ENCODE measurements at places on chromosomes 6 and 20. TPM values are rescaled to one million over a fixed set of nuclear protein-coding genes. Genes with fewer than 3 reads are reported as not detected.

The PPP1R16B gene
- 167 TPM for total RNA-seq

The ZNF334 gene
- total RNA-seq = 1.4 TPM

The KIF25 gene
- total RNA-seq = not detected

The OR2H2 gene
- total RNA-seq = not detected

The B3GALT4 gene
- total RNA-seq = 7.0 TPM

The ADNP gene
- 78.6 TPM for total RNA-seq

The PGC gene
- not detected for total RNA-seq

DNA sequence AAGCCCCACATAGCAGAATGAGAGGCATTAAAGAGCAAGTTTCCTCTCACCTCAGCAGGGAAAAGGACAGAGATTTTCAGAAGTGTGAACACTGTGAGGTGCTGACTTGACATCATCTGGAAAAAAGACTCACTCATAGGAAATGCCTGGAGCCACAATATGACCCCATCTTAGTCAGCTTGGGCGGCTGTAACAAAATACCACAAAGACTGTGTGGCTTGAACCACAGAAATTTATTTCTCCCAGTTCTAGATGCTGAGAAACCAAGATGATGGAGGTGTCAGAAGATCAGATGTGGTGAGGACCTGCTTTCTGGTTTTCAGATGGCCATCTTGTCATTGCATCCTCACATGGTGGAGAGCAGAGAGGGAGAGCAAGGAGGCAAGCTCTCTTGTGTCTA lies 253.1 kb downstream of the ADGB start:
- no peak for DNase-seq

DNA sequence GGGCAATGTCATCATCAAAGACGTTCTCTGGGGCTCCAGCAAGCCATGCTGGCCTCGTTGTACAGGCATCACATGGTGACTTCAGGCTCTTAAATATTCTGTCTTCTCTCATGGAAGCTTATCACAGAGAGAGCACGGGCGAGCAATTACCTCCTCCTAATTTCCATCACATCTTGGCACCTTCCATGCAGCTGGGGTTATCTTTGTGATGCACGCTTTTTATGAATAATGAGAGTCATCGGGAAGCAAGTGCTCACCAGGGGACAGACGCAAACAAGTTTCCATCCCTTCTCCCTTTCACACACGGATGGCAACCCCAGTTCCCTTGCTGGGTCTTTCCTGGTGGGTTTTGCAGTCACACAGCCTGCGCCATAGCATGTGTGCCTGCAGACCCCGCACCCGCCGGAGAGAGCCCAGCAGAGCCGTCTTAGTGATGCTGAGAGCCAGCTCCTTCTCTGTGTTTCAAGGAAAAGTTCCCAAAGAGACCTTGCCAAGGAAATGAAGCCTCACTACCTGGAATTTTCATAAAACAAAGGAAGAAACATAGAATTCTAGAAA lies 116.3 kb upstream of the AFDN start:
- DNase-seq = no peak

- no peak for DNase-seq
Observed at GRCh38 chr6:103001724-103002123, 1608.2 kb downstream of the GRIK2 start.

GRCh38 chr6:35970181-35970580 lies 49.3 kb upstream of the SRPK1 start:
- no peak for DNase-seq

- no peak for DNase-seq
Observed at GRCh38 chr6:106509420-106510089, 119.7 kb downstream of the RTN4IP1 start.

GRCh38 chr20:6651016-6651415 lies 116.5 kb upstream of the BMP2 start:
- no peak for DNase-seq

DNA sequence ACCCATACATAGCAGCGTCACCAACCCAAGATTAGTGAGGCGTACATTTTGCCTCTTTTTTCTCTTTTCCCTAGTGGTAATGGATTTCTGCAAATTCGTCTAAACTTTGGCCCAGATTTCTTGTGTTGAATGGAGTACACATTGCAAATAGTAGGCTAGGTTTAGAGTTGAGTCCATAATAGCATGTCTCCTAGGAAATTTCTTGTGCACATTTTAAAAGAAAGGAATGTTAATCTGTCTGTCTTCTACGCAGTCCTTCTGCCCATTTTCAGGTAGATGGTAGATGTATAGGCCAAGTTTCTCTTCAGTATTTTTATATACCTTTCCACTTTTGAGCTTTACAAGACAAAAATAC lies 15.7 kb downstream of the TAB2 start:
- DNase-seq = no peak

- no peak for DNase-seq
Observed at GRCh38 chr6:13715444-13715883, 3.8 kb upstream of the RANBP9 start.

- no peak for DNase-seq
Observed at GRCh38 chr6:160431791-160432404, 83.7 kb downstream of the SLC22A3 start.

- no peak for DNase-seq
Observed at GRCh38 chr6:438634-439170, 47.1 kb downstream of the IRF4 start.
